Stimulated activated CD4-positive, alpha-beta T cell treated with anti-CD3 and anti-CD28 coated beads, Interleukin-15, amount 100 ng/mL, for 1 hour (primary cell): ENCODE measurements at places on chromosomes 2 and 18.

GRCh38 chr2:150282357-150282756 is 205.1 kb downstream of the RND3 start:
- DNase-seq, result no peak

DNA sequence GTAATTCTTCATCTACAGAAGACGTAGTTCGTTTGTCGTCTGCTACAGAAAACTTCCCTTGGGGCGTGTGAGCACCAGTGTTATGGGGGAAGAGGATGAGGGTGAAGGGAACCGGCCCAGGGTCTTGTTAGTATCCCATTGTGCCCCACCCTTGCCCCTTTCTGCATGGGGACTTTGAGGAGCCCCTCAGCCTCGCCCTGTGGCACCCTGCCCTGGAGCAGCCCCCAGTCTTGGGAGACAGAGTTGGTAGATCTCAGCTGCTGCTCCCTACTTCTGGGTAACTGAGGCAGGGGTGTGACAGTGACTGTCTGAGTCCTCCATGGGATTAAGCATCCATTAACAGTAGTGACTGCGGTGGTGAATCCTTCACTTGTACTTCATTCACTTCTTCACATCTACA is 50.1 kb downstream of the RNF144A start:
- DNase-seq, result no peak

DNA sequence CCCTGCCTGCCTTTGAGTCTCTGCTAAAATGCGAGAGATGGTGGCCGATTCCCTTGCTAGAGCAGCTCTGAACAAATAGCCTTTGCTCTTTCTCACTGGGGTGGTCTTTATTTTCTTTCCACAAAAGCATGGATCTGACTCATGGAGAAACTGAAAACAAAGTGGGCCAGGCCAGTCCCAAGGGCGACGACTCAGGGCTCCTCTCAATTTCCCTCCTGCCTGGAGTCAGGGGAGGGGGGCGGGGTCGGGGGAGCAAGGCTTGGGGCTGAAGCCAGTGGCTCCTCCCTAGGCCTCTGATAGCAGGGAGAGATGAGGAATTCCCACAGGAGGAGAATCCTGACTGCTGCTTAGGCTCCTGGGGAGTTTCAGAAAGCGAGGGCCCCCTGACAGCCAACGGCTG is 17.1 kb upstream of the IL1R2 start:
- no peak for DNase-seq

GRCh38 chr2:100571668-100572067 is 8.9 kb downstream of the PDCL3 start:
- DNase-seq, result no peak

DNA sequence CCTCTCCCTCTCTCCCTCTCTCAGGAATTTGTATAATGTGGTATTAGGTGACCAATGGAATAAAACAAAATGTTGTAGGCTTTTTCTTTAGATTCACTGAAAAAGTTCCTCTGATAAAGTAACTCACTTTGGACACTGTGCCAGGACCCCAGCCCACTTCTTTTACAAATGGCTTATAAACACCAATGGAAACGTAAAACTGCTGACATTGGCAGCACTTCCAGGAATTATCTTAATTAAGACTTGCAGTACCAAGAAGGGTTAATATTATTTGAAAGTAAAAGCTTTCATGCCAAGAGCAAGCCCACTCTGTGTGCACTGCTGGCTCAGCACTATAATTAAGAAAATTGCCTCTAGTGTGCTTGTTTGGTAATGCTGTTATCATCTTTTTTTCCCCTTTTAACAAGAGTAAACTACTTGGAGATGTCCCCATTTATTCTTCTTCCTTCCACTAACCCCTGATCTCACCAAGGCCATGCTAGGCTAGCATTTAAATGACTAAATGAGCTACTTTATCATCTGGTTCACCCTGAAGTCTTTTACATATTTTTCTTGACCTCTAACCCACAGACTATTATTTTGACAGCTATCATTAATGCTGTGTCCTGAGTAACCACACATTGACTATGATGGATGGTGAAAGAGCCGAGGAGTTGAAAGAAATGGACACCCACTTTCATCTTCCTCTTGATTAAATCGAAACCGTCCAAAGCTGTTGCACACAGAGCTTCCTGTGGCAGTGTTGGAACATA is 232.2 kb upstream of the ETAA1 start:
- no peak for DNase-seq

GRCh38 chr2:79971807-79972206 is 332.7 kb downstream of the LRRTM1 start:
- no peak for DNase-seq

GRCh38 chr2:47056868-47057686 is 98.0 kb downstream of the STPG4 start:
- DNase-seq, result no peak

DNA sequence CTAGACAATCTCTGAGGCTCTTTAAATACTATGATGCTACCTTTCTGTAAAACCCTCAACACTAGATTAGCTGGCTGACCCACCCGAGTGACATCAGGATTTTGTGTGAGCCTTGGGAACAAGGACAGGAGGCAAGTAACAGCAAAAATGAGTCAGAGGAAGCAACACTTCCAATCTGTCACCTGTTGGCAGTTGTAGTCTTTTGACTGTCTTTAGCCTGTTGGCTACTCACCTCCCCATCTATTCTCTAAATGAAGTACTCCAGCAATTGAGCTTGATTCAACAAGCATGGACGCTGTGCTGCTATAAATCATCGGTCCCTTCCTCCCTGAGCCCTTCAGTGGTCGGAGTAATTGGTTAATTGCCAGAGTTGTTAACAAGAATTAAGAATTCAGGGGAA is 898.7 kb downstream of the BCL11A start:
- no peak for DNase-seq

DNA sequence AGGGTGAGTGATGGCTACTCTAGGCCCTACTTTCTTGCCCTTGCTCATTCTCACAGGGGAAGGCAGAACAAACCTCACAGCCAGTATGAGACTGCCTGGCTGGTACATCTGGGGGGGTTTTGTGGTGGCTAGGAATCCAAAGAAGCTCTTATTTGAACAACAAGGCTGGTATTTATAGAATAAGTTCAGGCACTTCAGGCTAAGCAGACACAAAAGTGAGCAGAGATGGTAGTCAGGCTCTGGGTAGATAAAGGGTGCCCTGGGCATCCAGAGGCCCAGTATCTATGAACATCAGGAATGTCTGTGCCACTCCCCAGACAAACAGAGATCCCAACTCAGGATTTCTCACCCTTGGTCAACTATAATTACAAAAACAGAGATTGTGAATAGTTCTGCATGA is 57.2 kb upstream of the RTN4 start:
- no peak for DNase-seq

GRCh38 chr2:158313734-158314133 is 142.8 kb downstream of the CCDC148 start:
- DNase-seq, result no peak

- DNase-seq, result no peak
Measured at GRCh38 chr18:56306797-56307196, 331.6 kb downstream of the TXNL1 start.
